Dorsolateral prefrontal cortex (tissue), 122 donors: ENCODE measurements at places on chromosomes 1 and 21. TPM values are rescaled to one million over a fixed set of nuclear protein-coding genes. Genes with fewer than 3 reads are reported as not detected.

The SPATA46 gene
- not detected for total RNA-seq

The SPRR5 gene
- total RNA-seq = not detected

The EXTL1 gene
- 56.8 TPM for total RNA-seq

The ADORA3 gene
- 3.7 TPM for total RNA-seq

The DHDDS gene
- 53.4 TPM for total RNA-seq

The SPRR1B gene
- not detected for total RNA-seq

The OR6Y1 gene
- not detected for total RNA-seq
